ENCODE measurements at places on chromosomes 16 and 17.

- no peak for DNase-seq
These were observed 10.1 kb downstream of the GJD3 start for GRCh38 chr17:40354221-40355122.

DNA sequence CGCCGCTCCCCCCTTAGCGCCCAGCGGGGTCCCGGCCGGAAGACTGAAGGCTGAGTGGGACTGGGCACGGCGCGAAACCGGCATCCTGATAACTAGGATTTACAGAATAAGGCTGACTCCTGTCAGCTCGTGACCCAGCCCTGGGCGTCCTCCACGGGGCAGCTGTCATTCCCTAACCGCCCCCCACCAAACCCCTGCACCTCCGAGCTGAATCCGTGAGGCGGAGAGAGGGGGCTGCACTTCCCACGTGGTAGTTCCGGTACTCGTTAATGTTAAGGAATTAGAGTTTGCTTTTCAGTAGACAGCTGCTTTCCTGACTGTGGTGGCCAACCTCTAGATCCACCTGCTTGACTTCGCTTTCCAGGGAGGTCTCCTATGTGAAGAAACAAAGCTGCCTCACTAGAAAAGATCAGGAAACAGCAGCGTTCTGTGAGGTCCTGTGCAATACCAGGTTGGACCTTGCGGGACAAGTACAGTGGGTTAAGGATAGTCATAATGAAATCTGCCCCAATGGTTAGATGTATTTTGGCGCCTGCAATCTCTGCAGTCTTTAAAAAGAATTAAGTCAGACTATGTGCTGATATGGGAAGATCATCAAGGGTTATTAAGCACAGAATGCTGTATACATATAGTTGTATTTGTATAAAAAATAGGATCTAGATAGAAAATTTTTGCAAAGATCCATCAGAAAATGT lies 1.1 kb upstream of the WBP2 start:
- no peak for DNase-seq

GRCh38 chr17:14205992-14206461 lies 30.6 kb downstream of the CDRT15 start:
- peak; percentile 53 for DNase-seq

- no peak for DNase-seq
These were observed 120.3 kb upstream of the CHMP6 start for GRCh38 chr17:80871341-80871740.

GRCh38 chr16:75506107-75506506 lies 10.9 kb upstream of the CHST6 start:
- DNase-seq = no peak

DNA sequence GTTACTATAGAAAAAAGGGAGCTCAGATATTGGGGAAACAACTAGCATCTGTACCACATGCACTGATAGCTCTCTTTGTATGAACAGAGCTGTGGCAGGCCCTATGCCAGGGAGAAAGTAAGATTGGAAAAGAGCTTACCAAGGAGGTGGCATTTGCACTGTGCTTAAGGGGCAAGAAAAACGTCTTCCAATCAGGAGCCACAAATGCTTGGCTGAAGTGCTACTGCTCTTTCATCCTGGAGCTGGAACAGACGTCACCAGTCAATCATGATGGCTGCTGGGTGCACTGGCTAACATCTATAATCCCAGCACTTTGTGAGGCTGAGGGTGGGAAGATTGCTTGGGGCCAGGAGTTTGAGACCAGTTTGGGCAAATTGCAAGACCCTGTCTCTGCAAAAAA lies 218.5 kb downstream of the SEC14L1 start:
- DNase-seq = no peak

DNA sequence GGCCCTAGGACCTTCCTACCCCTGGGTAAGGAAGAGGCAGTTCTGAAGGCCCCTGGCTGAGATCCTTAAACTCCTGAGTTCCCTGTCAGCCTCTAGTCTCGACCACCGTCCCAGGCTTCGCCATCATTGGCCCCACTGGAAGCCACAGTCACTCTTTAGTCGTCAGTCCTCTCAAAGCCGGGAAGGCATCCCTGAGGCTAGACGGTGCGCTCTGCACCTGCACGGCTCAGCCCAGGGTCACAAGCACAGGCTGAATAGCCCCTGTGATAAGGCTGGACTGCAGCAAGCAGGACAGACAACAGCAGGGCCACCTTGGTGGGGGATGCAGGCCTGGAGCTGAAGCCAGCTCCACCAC lies 3.3 kb upstream of the HEXIM1 start:
- no peak for DNase-seq

DNA sequence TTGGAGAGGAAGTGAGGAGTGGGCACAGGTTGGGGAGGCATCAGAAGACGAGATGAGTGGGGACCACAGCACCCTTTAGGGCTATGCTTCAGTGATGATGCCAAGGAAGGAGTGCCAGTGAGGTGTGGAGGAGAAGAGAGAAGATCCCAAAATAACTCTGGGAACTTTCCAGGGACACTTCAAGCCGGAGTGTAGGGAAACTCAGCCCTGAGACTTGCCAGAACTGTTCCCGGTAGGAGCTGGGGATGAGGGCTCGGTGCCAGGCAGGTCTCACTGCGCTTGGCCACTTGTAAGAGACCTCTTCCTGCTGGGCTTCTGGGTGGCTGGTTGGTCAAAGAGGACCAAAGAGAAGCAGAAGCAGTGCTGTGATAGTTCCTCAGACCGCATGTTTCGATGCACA lies 63.6 kb downstream of the SHISA6 start:
- no peak for DNase-seq

DNA sequence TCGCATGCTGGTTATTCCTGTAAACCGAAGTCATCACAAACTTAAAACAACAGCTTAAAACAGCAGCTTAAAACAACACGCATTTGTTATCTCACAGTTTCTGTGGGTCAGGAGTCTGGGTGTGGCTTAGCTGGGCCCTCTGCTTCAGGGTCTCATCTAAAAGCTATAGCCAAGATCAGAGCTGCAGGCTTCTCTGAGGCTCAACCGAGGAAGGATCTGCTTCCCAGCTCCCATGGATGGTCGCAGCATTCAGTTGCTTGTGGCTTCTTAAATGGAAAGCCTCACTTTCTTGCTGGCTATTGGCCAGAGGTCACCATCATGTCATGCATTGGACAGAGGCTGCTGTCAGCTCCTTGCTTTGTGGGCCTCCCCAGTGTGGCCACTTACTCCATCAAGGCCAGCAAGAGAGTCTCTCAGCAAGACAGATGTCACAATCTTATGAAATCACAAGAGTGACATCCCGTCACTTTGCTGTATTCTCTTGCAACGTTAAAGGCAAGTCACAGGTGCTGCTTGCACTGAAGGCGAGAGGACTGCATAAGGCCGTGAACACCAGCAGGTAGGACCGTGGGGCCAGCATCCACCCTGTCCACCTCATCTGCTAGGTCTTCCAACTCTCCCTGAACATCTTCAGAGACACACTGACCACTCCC lies 117.9 kb upstream of the TNRC6C start:
- DNase-seq = no peak

- peak; percentile 84 for DNase-seq
These were observed 8.1 kb upstream of the KIFC3 start for GRCh38 chr16:57810197-57811031.

Data from CD4-positive, alpha-beta T cell treated with Interleukin-15 for 1 hour (primary cell).